ENCODE measurements at places on chromosomes 7 and 10.

DNA sequence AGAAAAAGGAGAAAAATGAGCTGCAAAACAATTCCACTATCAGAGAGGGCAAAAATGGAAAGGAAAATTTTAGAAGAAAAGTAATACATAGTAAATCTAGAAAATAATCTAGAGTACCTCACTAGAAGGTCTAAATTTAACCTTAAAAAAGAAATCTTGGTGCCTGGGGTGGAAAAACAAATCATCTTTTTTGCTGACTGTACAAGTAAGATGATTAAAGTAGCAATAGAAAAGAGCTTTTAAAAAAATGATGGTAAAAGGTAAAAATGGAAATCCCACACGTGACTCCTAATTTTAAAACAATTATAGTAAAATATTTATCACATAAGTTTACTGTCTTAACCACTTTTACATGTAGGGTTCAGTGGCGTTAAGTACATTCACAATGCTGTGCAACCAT is 28.8 kb upstream of the GOT1 start:
- DNase-seq, result no peak

DNA sequence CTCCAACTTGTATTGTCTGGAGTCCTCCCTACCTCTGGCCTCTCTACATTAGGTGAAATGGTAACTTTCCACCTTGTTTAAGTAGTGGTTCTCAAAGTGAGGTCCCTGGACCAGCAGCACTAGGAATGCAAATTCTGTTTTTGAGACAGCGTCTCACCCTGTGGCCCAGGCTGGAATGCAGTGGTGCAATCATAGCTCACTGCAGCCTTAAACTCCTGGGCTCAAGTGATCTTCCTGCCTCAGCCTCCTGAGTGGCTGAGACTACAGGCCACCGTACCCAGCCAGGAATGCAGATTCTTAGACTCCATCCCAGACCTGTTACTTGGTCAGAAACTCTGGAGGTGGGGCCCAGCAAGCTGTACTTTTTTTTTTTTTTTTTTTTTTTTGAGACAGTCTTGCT is 6.8 kb upstream of the TBL2 start:
- no peak for DNase-seq

GRCh38 chr7:24227068-24227467 is 56.9 kb upstream of the NPY start:
- no peak for DNase-seq

DNA sequence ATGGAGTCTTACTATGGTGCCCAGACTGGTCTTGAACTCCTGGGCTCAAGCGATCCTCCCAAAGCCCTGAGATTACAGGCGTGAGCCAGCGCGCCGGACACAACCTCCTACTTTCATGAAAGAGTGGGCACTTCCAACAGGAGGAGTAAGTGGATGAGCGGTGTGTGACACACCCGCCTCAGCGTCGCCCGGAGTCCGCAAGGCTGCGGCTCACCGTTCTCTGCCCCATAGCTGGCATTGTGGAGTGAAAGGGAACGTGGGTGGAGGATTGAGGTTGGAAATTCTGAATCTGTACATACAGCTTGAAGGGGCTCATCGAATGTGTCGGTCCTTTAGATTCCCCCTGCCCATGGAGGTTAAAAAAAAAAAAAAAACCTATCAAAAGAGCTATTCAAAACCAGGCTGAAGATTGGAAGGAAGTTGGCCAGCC is 524 bp upstream of the PRXL2A start:
- no peak for DNase-seq

DNA sequence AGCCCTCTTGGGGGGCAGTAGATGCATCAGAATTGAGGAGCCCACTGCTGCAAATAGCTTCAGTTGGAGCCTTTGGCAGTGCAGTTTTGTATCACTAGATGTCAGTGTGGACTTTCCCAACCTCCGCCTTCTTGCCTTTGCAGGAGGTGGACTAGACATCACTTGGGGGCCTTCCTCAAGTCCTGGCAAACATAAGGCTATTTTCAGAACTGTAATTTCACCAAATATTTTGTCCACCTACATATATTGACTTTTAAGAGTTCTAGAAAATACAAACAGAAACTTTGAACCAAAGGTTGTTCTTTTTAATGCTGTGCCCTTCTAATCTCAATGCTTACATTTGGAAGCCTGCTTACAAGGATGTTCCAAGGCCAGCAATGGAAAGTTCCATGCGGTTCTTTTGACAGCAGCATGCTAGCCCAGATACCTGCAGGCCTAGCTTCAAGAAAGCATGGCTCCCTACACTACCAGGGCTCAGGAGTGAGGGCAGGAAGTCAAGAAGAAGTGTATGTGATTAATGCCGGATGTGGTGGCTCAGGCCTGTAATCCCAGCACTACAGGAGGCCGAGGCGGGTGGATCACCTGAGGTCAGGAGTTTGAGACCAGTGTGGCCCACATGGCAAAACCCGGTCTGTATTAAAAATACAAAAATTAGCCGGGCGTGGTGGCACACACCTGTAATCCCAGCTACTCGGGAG is 8.0 kb upstream of the ZNRF2 start:
- peak; percentile 21 for DNase-seq

GRCh38 chr7:158955146-158955870 is 99.0 kb downstream of the DYNC2I1 start:
- no peak for DNase-seq

DNA sequence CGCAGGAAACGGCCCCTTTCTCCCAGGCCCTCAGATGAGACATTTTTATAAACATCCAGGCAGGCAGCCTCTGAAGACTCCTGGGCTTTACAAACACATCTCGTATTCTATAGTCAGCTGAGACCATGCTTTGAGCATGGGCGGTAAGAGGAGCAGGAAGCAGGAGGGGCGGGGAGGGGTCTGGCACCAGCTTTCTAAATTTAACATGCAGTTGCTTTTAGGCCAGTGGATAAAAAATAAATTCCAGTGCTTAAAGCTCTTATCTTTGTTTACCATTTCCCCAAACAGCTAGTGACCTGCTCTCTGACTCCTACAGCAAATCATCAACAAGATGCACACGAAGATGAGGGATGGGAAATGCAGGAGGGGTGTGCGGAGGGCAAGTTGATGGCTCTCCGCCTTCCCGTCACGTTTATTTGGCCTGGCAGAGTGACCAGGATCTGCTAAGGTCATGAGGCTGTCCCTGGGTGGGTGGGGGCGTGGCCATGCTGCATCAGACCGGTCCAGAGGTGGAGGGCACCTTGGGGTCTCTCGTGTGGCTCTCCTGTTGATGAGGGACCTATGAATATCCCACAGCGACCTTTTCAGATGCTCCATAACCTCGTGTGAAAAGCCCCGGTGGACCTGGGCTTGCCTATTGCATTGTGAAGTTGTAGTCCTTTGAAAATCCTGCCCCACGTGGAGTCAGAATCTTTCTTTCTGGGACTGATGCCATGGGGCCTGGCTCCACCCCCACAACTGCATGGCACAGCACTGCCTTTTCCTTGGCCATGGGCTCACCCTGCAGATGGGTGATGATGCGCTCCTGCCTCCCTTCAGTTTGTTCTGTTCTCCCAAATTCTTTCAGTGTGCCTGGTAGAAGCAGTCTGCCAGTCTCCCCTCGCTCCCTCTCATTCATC is 67.5 kb downstream of the PARP12 start:
- DNase-seq, result no peak

DNA sequence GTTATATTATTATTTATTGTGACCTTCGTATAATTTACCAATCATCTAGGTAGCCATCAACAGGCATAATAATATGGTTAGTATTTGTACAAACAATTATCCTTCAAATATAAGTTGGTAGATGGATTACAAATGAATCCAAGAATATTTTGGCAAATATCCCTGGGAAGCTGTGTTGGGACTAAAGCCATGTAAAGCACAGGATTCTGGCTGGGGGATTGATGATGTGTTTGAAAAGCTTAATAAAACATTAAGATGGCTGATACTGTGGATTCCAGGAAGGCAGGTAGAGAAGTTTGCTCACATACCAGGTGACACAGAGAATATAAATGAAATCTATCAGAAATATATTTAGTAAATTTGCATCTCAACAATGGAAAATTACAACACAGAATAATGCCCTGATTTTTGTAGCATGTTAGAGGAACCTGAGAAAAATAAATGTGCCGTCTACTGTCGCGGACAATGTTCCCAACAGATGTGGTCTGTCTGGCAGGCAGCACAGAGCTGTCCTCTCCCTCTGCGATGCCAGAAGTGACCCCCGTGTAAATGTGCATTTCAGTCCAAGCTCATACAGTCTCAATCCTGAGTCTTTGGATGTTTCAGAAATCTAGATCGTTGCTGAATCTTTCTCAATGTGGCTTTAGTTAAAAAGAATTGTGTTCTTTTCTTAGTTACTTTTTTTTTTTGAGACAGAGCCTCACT is 125.0 kb downstream of the TEX36 start:
- no peak for DNase-seq

GRCh38 chr10:112247791-112248190 is 35.4 kb upstream of the TECTB start:
- DNase-seq, result no peak

GRCh38 chr10:3811291-3811870 is 26.4 kb upstream of the KLF6 start:
- no peak for DNase-seq

GRCh38 chr7:70156057-70156456 is 557.8 kb downstream of the AUTS2 start:
- no peak for DNase-seq

GRCh38 chr10:123429706-123430221 is 236.4 kb upstream of the GPR26 start:
- no peak for DNase-seq

DNA sequence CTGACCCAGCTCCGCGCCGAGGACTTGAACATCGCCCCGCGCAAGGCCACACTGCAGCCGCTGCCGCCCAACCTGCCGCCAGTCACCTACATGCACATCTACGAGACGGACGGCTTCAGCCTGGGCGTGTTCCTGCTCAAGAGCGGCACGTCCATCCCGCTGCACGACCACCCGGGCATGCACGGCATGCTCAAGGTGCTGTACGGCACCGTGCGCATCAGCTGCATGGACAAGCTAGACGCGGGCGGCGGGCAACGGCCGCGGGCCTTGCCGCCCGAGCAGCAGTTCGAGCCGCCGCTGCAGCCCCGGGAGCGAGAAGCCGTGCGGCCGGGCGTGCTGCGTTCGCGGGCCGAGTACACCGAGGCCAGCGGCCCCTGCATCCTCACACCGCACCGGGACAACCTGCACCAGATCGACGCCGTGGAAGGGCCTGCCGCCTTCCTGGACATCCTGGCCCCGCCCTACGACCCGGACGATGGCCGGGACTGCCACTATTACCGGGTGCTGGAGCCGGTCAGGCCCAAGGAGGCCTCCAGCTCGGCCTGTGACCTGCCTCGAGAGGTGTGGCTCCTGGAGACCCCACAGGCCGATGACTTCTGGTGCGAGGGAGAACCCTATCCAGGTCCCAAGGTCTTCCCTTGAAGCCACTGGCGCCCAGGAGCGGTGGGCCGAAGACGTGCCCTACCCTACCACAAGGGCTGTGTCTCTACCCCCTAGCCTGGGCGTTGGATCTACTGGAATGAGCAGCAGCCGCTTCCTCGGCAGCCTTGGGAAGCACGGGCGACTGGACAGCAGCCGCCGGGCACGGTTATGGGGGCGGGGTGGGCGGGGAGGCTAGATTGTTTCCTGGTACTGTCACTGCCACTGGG is 945 bp downstream of the ADO start:
- peak; percentile 39 for DNase-seq

DNA sequence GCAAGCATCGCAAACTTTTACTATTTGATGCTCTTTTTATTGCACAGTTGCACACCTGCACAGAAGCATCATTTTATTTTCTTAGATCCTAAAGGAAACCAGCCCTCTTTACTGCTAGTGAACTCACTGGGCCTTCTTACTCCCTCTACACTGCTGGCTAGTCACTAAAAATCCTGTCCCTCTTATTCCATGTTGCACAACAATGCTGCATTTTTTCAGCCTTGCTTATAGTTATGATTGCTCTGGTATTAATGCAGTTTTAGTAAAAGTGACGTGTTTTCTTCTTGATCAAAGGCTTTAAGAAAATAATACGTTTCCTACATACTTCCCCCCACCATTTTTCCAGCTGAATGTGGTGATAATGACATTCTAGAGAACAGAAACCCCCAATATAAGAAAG is 132.9 kb upstream of the FAM3C start:
- DNase-seq, result no peak

GRCh38 chr7:34011017-34011695 is 105.8 kb downstream of the BMPER start:
- no peak for DNase-seq

- DNase-seq, result no peak
Measured at GRCh38 chr10:49396666-49396999, 744 bp upstream of the DRGX start.

- no peak for DNase-seq
Measured at GRCh38 chr7:2075811-2076210, 156.9 kb downstream of the MAD1L1 start.

DNA sequence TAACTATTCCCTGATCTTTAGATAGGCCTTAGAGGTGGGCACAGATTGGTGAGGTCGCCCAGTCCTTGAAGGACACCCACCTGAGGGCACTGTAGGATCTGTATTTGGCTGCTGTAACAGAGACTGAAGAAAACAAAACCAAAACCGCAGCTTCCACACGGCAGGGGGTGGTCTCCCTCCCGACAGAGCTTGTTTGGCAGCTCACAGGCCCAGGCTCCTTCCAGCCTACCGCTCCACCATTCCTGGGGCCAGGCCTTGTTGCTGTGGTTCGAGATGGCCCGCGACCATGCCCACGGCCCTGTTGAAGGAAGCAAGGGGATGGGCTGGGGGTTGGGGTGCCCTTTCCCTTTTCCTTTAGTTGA is 30.4 kb downstream of the ZNF783 start:
- DNase-seq, result no peak

GRCh38 chr10:72234560-72235095 is 18.6 kb upstream of the ASCC1 start:
- no peak for DNase-seq

- no peak for DNase-seq
Measured at GRCh38 chr10:67772151-67772550, 65.8 kb downstream of the DNAJC12 start.

DNA sequence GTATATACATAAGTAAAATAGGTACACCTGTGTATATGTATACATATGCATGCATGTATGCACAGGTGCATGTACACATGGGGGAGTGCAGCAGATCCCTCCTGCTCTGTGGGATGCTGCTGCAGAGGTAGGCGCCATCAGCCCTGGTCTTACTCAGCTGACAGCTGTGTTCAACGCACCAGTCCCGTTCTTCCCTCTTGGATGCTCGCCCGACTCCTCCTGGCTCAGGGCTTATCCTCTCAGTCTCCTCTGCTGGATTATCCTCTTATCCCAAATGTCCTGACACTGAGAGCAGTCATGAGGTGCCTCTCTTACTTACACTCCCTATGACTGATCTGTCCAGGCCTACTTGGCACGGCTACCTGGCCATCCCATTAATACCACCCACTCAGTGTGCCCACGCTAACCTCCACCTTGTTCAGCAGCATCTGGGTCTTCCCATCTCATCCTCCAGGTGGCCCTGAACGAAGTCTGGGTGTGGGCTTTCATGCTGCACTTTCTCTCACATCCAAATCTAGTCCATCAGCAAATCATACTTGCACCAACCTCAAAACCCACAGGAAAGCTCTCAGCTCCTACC is 357.1 kb downstream of the TCERG1L start:
- no peak for DNase-seq

DNA sequence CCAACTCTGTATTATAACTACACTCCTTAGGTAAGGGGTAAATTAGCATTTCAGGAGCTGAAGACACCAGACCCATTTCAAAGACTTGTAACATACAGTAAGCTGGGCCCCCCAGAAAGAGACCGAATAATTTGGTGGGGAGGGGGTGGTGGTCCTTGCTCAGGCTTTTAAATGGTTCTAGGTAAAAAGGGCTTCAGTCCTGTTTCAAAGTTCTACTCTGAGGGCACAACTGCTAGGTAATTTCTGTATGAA is 73.0 kb downstream of the RTKN2 start:
- no peak for DNase-seq
